ENCODE measurements at places on chromosomes 1 and 21.

- DNase-seq, result no peak
Observed at GRCh38 chr1:197737916-197738315, 37.4 kb downstream of the DENND1B start.

GRCh38 chr1:70978623-70979022 is 69.0 kb downstream of the PTGER3 start:
- DNase-seq, result no peak

DNA sequence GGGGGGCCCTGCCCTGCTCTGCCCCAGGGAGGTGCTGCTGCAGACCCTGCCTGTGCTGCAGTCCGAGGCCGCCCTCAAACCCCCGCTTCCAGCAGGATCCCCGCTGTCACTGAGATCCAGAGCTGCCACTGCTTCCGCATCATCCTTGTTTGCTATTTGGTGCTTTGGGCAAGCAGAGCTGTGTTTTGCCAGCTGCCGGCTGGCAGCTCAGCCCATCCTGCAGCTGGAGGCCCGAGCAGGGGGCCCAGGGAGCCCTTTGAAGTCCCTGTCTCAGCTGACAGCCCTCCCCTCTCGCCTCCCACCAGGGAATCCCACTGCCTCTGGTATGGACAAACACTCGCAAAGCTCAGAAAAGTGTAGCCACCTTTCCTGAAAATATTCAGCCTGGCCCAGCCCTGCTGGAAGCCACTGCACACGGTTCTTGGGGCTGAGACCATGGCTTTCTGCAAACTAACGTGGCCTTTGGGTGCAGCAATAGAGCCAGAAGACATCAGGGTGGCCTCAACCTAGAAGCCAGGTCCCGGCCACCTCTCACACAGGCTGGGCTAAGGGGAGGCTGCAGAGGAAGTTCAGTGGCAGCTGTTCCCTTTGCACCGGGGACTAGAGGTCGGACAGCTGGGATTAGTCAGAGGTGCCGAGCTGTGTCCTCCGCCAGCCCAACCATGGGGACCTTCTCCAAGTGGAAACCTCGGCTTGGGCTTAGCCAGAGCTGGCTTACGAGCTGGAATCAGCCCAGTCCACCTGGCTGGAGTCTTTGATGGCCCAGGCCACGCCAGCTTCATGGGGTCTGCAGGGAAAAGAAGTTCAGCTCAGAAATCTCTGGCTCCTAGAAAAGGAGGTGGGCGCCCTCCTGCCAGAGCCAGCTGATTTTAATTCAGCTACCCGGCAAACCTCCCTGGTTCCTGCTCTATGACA is 107.1 kb downstream of the SPSB1 start:
- no peak for DNase-seq

DNA sequence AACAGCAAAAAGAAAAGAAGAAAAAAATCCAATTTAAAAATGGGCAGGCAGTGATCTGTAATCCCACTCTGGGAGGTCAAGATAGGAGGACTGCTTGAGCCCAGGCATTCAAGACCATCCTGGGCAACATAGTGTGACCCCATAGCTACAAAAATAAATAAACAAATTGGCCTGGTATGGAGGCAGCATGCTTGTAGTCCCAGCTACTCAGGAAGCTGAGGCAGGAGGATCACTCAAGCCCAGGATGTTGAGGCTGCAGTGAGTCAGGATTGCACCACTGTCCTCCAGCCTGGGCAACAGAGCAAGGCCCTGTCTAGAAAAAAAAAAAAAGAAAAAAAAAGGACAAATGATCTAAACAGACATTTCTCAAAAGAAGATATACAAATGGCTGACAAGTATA is 99.6 kb downstream of the EIF4G3 start:
- no peak for DNase-seq

DNA sequence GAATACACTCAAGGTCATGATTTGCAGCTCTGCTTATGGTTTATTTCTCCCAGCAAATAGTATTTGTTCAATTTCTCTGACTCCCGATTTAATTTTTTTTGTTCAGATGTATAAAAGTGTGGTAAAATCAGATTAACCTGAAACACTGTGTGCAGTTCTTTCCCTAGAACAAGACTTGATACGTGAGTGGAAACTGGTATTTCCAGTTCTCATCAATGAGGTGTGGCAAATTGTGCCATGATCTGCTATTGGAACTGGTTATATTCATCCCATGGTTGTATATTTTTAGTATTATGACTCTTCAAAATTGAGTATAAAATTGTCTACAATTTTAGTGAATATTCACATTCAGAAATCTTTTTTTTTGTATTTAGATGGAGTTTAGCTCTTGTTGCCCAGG is 76.8 kb upstream of the IVNS1ABP start:
- no peak for DNase-seq

- DNase-seq, result peak; percentile 91
Observed at GRCh38 chr1:246724016-246724730, at the start of gene SCCPDH. Gene SCCPDH (plus strand): TSS chr1:246724409. CDS start chr1:246724423, 14 bp downstream.

- no peak for DNase-seq
Observed at GRCh38 chr1:9764550-9764949, 59.2 kb downstream of the CLSTN1 start.

DNA sequence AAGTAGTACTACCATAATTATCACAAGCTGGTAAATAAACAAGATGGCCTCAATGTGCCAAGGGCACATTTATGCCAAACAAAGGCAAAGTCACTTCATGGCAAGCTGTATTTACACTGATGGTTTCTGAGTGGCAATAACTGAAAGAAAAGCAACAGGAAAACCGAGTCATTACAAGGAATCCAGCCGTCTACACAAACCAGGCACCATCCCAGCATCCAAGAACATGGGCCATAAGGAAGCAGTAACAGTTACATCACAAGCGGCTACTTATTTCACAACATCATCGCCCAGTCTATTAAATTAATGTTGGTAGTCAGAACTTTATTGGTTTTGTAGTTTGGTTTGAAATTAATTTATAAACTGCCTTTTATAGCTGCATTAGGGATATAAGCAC is 214.2 kb downstream of the RERE start:
- no peak for DNase-seq

DNA sequence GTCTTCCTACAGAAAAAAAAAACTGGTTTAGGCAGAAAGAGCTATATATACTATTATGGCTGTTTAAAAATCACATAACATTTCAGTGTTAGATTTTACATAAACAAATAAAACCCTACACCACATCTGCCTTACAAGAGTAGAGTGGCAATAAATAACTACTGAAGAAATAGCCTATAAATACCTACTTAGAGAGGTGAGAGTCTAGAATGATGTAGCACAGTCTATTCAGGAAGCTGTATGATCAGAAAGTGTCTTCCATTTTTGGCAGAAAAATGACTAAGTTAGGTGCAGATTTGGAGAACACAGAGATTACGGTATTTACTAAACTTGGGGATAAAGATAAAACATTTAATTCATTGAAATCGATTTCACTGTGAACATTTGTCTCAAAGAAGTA is 75.5 kb downstream of the VAV3 start:
- no peak for DNase-seq

DNA sequence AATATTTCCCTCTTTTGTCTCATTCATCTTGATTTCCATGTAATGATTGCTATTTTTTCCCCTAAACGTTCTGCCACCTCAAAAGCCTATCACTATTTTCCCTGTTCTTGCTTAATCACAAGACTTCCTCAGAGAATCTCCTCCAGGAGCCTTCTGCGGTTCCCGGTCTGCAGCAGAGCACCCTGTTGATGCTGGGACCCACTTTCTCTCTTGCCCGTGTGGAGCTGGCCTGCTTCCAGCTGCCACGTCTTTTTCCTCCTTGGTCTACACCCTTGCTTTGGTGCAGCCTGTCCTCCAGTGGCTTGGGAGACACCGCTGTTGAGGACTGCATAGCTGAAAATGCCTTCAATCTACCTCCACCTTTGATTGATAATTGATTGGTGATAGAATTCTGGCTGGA is 70.0 kb upstream of the COA6 start:
- DNase-seq, result no peak

DNA sequence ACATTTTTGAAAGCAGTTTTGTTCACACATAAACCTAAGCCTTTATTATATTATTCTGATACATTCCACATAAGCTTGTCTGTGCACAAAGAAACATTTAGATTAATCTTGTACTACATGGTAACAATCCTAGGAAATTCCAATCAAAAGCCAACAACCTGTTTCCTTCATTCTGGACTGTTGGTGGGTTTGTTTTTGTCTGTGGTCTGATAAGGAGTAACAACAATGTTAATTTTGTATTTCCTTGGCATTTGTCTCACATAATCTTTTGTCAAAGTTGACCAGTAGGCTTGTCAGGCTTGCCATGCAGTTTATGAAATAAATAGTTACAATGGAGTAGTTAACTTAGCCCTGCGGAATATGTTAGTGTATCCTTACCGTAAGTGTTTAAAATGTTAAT is 183.3 kb downstream of the DHRS3 start:
- no peak for DNase-seq

DNA sequence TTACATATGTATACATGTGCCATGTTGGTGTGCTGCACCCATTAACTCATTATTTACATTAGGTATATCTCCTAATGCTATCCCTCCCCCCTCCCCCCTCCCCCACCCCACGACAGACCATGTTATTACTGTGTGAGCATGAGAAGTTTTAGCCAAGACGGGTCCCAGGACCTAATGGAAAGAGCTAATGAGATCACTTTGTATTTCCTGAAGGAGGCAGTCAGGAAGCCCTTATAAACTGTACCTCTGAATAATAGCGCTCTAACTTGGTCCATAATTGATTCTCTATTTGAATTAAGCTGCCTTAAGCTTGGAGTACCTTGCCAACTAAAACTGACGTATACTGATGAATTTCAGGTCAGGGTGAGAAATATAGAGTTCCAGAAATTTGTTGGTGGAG is 4.1 kb upstream of the NEGR1 start:
- no peak for DNase-seq

- no peak for DNase-seq
Observed at GRCh38 chr1:85245456-85245855, 14.0 kb downstream of the C1orf52 start.

- DNase-seq, result no peak
Observed at GRCh38 chr1:205339197-205339702, 17.5 kb downstream of the KLHDC8A start.

All from HuH-7 (cell line).